ENCODE measurements at places on chromosomes 3 and 15.

DNA sequence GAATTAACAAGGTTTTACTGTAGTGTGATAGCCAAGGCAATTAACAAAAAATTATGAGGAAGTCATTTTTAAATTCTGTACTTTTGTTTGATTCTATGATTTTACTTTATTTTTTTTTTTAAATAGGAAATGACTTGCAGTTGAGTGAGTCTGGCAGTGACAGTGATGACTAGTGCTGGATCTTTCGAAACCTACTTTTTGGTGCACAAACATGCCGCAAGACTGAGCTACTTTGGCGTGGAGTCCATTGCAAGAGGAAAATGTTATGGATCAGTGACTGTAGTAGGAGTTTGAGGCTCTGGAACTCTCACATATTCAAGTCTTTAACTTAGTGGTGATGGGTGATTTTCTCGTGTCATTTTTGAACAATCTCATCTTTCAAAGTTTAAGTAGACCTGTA is 11.6 kb downstream of the EAF1 start:
- DNase-seq, result no peak

- DNase-seq, result no peak
These were observed 26.5 kb downstream of the RTP1 start for GRCh38 chr3:187223799-187224198.

GRCh38 chr15:42131826-42132806 is 24.3 kb downstream of the PLA2G4F start:
- DNase-seq, result no peak

DNA sequence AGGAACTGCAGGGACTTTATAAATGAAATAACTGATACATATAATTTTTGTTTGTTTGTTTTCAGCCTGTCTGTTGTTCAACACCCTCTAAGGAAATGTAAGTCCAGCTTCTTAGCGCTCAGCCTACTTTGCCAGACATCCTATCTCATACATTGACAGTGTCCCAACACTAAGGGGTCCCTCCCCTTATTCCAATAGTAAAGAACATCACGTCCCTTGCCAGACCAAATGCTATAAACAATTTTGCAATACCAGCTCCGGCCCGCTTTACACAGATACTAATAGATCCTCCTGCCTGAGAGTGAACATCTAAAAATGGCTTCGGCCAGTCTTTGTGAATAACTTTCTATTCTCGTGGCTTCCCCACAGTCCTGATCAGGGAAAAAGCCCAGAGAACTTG is 4.5 kb upstream of the TAFA4 start:
- DNase-seq, result peak; percentile 33

- DNase-seq, result no peak
These were observed 20.3 kb upstream of the TNIK start for GRCh38 chr3:171480526-171480925.

GRCh38 chr3:61463191-61463590 is 98.2 kb upstream of the PTPRG start:
- DNase-seq, result no peak

DNA sequence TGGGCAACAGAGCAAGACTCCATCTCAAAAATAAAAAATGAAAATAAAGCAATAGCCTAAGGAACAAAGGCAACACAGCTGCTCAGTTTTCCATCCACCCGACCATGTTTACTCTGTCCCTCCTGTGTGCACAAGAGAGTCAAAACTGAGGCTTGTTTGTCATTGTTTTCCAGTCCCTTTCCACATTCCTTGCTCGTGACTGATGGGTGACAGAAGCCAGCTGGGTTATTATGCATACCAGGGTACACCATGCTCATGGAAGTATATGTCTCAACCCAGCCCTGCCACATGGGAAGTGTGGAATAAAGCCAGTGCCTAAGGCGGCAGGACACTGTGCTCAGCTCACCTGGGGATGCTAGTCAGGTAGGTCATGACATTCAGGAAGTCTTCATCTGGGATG is 49.5 kb downstream of the MCF2L2 start:
- DNase-seq, result no peak

GRCh38 chr3:60810881-60811280 is 440.4 kb downstream of the FHIT start:
- DNase-seq, result no peak

- peak; percentile 52 for DNase-seq
These were observed 27.6 kb upstream of the RAB7A start for GRCh38 chr3:128698211-128699047.

- DNase-seq, result peak; percentile 74
These were observed 15.7 kb downstream of the KIF9 start for GRCh38 chr3:47266709-47267489.

- peak; percentile 73 for DNase-seq
These were observed 22.5 kb downstream of the GABRA5 start for GRCh38 chr15:26889298-26889898.

DNA sequence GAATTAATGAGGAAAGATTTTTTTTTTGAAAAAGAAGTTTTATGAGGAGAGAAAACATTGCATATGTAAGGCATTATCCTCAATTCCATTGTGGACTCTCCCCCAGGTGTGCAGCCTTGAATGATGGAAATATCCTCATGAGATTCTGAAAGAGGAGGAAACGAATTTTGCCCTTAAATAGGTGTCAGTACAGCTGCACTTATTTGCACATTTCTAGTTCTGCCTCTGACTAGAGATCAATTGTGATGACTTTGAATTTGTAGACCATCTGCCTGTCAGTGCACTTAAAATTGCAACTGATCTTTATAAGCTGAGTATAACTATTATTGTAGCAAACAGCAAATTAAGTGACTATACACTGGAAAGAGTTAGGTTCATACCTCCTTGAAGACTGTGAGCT is 141.8 kb downstream of the UBE2E2 start:
- no peak for DNase-seq

- no peak for DNase-seq
These were observed 520.1 kb downstream of the FGF12 start for GRCh38 chr3:192207239-192207638.

- DNase-seq, result no peak
These were observed 3.6 kb downstream of the CXCR6 start for GRCh38 chr3:45946875-45947274.

GRCh38 chr3:139694542-139694941 is 16.8 kb upstream of the NMNAT3 start:
- DNase-seq, result no peak

DNA sequence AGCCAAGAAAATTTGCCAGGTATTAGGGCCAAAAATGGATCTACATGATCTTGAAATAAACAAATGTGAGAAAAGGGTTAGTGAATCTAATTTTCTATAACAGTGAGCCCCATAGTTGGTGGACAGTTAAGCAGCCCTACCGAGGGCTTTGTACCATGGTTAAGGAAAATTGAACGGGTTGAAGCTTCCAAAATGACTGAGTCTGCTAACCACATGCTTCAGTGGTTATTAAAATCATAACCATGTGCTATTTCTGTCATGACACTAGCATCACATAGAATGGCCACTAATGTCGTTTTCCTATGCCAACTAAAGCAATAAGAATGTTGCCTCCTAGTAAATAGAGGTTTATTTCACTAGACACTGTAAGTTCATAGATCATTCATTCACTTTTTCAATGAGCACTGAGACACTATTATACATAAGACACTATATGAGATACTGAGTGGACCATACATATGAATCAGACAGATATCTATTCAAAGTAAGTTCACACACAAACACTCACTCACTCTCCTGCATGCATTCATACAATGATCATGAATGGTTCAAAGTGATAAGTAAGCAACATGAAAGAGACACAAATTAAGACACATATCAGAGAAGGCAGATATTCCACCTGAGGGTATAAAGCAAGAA is 4.3 kb downstream of the SST start:
- DNase-seq, result no peak

DNA sequence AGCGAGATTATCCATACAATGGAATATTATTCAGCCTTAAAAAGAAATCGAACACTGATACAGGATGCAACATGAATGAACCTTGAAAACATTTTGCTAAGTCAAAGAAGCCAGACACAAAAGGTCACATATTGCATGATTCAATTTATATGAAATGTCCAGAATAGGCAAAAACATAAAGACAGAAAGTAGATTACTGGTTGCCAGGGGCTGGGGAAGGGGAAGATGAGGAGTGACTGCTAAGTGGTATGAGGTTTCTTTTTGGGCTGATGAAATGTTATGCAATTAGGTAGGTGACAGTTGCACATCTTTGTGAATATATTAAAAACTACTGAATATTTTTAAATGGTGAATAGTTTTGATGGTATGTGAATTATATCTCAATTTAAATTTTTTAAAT is 38.3 kb downstream of the LRRFIP2 start:
- no peak for DNase-seq

DNA sequence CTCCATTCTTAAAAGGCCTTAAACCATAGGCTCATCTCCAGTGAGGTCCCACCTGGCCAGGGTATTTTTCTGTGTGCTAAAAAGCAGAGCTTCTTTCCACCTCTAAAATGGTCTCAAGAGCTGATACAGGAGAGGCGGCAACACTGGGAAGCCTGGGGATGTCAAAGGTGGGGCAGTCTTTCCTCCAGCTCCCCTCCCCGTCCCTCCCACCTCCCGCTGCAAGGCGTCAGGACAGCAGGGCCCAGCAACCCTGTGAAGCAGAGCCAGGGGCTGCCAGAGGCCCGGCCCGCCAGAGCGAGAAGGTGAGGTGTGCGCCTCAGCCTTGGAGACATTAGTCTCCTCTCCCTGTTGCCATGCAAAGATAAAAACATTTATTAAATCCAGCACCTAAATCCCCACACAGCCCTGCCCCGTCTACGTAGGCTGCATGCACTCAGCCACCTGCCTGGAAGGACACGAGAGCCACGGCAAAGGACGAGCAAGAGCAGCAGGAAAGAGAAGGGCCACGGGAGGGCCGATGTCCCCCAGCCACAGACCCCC is 75.6 kb downstream of the FAM174B start:
- DNase-seq, result no peak

DNA sequence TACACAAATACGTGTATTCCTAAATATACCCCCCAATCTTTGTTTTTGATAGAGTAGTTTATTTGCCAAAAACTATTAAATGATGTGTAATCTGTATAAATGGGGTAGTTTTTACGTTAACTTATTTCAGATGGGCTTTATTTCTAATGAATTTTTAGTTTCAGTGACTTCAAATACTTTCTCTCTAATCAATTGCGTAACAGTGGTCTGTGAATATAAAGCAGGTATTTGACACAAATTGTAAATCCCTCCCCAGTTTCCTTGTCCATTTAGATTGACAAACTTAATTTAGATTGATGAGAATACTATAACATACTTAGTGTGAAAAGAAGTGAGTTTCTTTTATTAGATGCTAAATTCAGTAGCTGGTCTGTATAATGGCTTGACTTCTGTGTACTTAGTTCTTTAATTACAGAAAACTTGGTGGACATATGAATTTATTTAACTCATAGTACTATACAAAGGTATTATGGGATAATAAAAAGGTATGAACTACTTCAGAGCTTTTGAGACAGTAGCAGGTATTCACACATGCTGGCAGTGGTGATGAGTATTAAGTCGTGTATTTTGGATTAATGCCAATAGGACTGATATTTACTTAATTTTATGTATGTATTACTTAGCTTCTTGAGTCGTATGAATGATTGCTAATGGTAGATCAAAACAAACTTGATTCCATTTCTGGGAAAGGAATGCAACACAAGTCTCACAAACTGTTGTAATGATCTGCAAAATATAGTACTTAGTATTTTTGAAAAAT is 81.6 kb downstream of the STT3B start:
- no peak for DNase-seq

DNA sequence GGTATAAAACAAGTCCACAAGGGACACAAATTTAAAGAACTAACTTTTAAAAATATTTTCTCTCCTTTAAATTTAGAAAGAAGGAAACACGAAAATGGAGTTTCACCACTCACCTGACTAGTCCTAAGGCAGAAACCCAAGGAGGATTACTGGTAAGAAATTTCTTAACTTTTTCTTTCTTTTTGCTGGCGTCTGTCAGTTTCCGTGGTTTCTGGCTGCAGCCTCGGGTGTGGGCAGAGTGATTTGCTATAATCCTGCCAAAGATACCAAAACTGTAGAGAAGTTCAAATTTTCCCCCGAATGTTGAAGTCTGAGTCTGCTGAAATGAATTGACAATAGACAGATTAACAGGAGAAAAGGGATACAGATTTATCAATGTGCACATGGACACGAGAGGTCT is 843.6 kb upstream of the ALCAM start:
- no peak for DNase-seq

DNA sequence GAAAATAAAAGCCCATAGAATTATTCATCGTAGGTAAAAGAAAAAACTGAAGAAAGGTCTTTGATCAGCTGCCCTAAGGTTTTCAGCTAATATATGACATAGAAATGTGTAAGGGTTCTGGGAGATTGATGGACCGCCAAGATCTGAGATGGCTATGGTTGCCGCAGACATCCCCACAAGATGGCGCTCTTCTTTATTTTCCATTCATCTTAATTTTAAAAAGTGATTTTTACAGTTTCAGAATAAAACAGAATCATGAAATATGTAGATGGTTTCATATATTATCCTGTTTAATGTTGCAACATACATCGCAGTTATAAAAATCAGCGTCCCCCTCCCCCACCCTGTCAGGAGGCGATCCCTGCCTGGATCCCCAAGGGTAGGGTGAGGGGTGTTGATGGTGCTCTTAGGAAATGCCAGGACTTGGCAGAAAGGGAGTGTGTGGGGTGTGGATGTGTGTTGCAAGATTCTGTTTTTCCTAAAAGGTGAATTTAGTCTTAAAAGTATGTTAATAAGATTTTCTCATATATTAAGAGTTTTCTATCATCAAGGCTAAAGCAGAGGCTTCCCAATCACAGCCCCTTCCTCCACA is 68.8 kb downstream of the ANXA2 start:
- DNase-seq, result peak; percentile 14

GRCh38 chr15:101296418-101297405 is 1.7 kb upstream of the SNRPA1 start:
- no peak for DNase-seq

DNA sequence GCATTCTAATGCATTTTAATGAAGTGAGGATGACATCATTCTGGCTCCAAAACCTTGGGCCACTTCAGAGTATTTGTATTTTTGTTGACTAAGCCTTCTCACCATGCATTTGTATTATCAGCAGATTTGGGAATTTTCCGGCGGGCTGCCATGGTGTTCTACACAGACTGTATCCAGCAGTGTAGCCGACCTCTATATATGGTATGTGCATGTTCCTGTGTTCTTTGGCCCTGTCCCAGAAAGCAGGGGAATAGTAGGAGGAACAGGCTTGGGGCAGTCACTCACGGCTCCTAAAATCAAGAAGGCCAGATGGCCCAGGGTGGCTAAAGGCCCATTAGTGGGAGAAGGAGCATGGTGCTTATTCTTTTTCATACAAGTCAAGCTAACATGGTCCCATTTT is 80.5 kb downstream of the USF3 start:
- peak; percentile 79 for DNase-seq

GRCh38 chr3:126304704-126305103 is 52.5 kb downstream of the KLF15 start:
- no peak for DNase-seq

DNA sequence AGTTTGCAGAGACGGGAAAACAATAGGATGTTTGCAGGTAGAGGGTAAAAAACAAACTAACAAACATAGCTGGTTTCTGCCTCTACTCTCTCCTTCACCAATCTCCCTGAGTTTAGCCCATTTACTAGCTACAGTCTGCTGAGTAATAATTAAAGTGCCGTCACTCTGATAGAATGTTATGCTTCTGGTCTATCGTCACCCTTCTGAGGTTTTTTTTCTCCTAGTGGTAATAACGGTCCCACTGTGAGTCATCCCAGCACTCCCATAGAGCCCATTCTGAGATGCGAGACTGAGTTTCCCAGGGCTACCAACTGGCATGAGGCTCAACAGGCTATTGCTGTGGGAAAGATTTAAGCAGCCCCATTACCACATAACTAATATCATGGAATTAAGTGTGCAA is 56.4 kb downstream of the PLAAT1 start:
- no peak for DNase-seq

GRCh38 chr3:69320871-69321271 is 65.0 kb downstream of the FRMD4B start:
- peak; percentile 88 for DNase-seq
